ENCODE measurements at places on chromosomes 5 and 9. TPM values are rescaled to one million over a fixed set of nuclear protein-coding genes. Genes with fewer than 3 reads are reported as not detected.

GCNT4 gene
- total RNA-seq = 2.3 TPM

GRCh38 chr5:32202394-32202793 is 28.3 kb upstream of the GOLPH3 start:
- no peak for DNase-seq

DNA sequence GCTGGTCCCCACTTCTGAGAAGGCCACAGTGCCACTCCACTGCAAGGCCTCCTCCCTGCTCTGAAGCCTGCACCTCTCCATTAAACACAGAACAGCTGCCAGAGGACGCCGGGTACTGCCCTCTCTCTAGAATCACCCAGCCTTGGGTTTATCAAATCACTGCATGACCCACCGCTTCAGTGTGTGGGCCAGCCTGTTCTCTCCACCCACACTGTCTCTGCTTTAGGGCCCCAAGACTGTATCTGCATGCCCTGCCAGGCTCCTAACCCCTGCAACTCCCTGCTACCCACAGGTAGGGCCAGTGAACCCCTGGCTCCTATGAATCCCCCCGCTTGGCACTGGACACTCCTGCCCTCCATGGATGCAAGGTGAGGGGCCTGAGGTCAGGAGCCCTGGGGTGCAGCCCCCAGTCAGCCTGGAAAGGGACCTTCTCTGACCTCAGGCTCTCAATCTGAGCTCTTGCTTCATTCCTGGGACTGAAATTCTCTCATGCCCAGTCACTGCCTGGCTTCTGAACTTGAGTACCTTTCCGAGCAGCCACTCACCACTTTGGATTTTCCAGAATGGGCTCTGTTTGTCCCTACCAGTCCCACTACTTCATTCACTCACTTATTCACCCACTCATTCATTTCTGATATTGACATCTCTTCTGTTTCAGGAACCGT is 206.3 kb downstream of the GABBR2 start:
- no peak for DNase-seq

- peak; percentile 56 for DNase-seq
Measured at GRCh38 chr9:97806721-97807120, 46.3 kb upstream of the FOXE1 start.

TCF7 gene
- total RNA-seq = 0.88 TPM

DNA sequence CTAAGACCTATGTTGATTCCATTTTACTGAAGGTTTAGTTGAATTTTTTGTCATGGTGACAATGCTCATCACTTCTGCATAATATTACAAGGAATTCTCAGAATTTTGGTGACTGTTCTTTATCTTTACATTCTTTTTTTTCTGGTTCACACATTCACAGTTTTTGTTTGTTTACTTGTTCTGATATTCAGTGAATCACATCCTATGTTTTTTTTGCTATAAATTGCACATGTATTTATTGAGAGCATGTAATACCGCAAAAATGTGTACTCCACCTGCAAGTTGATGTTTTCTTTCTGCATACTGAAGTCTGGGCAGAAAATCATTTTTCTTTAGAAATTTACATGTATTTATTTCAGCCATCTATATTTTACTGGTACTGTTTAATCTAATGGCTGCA is 261.9 kb upstream of the CDH10 start:
- no peak for DNase-seq

PCDHGA4 gene
- total RNA-seq = 0.07 TPM

LCP2 gene
- not detected for total RNA-seq

TOPORS gene
- 20.3 TPM for total RNA-seq

DNA sequence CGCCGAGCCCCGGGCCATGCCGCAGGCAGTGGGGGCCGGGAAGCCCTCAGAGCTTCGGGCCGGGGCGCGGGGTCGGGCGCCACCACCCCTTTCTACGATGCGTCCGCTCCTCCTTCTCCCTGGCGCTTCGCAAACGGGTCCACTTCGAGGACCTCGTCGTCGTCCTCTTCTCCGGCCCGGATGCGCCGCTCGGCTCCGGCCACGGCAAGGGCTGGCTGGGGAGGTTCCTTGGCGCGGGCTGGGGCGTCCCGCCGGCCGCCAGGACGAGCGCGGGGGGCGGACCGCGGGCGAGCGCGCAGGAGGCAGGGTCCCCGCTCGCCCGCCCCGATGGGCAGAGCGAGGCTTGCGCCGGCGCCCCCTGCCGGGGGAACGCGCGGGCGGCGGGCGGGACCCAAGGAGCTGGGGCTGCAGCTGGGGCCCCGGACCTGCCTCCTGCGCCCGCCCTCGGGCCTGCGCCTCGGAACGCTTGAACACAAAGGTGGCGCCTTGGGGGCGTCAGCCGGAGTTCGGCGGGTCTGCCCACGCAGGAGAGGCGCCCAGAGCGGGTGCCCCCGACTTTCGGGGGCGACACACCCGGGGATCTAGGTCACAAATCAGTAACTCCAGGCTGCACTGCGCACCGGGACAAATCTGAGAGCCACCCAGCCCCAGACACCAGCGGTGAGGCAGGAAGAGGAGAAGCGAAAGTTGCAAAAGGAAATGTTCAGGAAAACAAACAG is at the start of gene ROR2:
Gene ROR2 (minus strand): TSS at position 283 of the 719 bp plus-strand sequence.
- peak; percentile 41 for DNase-seq

- peak; percentile 42 for DNase-seq
Measured at GRCh38 chr5:145341842-145342241, 493.3 kb downstream of the PRELID2 start.

FOXD4L4 gene
- total RNA-seq = not detected

CAMK4 gene
- 3.8 TPM for total RNA-seq

DNA sequence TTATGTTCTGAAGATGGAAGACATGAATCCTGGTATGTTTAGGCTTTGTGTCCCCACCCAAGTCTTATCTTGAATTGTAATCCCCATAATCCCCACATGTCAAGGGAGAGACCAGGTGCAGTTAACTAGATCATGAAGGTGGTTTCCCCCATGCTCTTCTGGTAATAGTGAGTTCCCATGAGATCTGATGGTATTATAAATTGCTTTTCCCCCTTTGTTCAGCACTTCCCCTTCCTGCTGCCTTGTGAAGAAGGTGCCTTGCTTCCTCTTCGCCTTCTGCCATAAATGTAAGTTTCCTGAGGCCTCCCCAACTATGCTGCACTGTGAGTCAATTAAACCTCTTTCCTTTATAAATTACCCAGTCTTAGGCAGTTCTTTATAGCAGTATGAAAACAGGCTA is 229.0 kb downstream of the ARL15 start:
- DNase-seq = no peak

DNA sequence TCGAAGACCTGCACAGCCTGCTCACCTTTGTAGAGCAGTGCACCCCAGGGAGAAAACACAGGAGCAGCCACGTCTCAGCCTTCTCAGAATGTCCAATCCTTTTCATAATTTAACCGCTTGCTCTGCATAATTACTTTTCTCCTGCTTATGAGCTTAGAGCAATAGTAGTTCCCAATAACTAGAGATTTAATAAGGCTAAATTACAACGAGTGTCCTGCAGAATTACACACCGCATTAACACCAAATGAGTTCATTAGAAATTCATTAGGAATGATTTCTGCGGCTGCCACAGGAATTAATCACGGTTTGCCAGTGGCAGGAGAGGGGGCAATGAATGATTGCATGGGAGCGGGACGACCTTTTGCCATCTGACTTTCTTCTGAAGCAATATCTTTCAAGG is 18.7 kb upstream of the FABP6 start:
- no peak for DNase-seq

CDH6 gene
- not detected for total RNA-seq

C5orf46 gene
- 0.65 TPM for total RNA-seq

- no peak for DNase-seq
Measured at GRCh38 chr5:122056913-122057312, 21.1 kb downstream of the LOX start.

TNC gene
- 12.7 TPM for total RNA-seq

- no peak for DNase-seq
Measured at GRCh38 chr9:121865060-121865459, 213.6 kb downstream of the DAB2IP start.

CYSRT1 gene
- 0.92 TPM for total RNA-seq

RAB3C gene
- total RNA-seq = not detected

GRCh38 chr9:25461416-25461815 is 216.8 kb downstream of the TUSC1 start:
- peak; percentile 78 for DNase-seq

DNA sequence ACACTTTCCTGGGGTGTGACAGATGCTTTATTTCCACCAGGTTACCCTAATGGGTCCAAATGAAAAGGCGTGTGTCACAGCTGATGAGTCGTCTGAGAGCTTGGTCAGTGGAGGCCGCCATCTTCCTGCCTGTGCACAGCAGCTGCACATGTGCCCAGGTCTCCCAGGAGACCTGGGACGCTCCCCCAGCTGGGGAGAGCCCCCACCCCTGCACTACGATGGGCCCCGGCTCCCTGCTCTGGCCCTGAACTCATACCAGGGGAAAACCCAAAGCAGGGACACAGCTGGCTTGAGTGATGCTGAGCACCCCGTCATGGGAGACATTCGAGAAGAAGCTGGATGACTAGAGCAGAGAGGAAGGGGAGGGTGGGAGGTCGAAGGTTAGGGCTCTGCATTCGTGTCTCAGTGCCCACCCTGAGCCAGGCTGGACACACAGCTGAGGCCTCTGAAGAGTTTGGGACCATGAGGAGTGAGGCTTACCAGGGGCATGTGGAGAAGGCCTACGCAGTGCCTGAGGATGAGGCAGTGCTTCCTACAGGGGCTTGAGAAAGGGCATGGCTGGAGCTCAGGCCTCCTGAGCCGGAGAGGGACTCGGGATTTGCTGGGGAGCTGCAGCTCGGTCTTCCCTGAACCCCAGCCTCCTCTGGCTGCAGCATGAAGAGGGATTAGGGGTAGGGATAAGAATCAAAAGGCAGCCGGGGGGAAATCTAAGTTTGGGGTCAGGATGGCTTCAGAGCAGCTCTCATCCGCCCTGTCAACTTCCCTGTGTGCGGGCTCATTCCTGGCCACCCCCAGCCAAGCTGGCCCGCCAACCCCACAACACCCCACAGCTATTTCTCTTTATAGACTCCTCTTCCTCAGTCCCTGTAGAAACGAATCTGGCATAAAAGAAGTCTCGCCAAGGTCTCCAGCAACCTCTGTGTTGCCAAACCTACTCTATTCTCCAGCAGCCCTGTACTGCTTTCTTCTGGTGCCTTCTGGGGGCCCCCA is 42.2 kb upstream of the RNU6ATAC start:
- DNase-seq = no peak

- peak; percentile 67 for DNase-seq
Measured at GRCh38 chr5:93800988-93801811, 59.8 kb upstream of the POU5F2 start.

DNA sequence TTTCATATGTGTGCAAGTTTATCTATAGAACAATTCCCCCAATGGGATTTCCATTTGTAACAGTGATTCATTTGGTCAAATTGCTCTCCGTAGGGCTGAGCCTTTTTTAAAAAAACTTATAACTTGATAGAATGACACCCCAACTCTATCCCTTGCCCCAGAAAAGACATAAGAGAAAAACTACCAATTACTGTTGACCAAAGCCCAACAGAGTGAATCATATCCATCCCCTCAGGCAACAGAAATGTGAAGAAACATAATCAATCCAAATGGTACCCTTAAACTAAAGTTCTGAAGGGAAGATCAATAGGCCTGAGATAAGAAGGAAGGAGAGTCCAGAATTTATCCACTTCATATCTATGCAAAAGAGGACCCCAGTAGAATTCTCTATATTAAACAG is 17.8 kb downstream of the TICAM2 start:
- no peak for DNase-seq

DNA sequence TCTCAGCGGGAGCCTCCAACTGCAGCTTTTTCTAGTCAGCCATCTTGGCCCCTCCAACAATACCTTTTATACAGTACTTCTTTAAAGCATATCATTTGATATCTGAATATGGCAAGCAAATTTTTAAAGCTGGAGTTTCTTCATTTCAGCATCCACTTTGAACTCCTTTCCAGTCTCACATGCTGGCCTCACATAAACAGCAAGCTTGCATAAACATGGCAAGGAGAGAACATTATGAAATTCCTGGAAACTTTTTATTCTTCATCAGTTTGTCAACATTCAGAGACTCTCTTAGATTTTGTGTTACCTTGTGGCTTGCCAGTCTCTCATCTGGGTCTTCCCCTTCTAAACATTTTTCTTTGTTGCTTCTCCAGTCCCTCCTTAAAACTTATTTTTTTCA is 745.3 kb downstream of the NR2F1-AS1 start:
- DNase-seq = no peak

DNA sequence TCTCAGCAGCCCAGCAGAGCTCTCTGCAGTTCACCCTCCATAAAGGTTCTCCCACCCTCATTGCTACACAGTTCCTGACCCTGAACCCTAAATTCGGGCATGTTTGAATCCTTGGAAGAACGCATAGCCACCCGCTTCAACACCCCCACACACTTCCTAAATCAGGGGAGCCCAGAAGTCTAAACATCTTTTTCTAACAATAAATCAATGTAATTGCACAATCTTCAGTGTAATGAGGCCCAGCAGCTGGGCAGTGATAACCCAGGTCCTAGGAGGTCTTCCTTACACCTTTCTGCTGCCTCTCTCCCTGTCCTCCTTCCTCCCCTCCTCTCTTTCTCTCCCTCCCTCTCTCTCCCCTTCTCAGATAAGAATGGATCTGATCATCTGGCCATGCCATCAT is 88.0 kb downstream of the IRX2 start:
- DNase-seq = no peak

- DNase-seq = peak; percentile 22
Measured at GRCh38 chr9:98575379-98576346, 133.1 kb downstream of the GABBR2 start.

CARTPT gene
- not detected for total RNA-seq

- DNase-seq = no peak
Measured at GRCh38 chr5:132500244-132500930, 9.8 kb upstream of the IRF1 start.

GRCh38 chr9:113056191-113057106 is at the start of gene ZFP37:
Gene ZFP37 (minus strand): TSS chr9:113056724. CDS start chr9:113056688, 36 bp downstream.
- peak; percentile 81 for DNase-seq
